ENCODE measurements at places on chromosomes 11 and 22.

DNA sequence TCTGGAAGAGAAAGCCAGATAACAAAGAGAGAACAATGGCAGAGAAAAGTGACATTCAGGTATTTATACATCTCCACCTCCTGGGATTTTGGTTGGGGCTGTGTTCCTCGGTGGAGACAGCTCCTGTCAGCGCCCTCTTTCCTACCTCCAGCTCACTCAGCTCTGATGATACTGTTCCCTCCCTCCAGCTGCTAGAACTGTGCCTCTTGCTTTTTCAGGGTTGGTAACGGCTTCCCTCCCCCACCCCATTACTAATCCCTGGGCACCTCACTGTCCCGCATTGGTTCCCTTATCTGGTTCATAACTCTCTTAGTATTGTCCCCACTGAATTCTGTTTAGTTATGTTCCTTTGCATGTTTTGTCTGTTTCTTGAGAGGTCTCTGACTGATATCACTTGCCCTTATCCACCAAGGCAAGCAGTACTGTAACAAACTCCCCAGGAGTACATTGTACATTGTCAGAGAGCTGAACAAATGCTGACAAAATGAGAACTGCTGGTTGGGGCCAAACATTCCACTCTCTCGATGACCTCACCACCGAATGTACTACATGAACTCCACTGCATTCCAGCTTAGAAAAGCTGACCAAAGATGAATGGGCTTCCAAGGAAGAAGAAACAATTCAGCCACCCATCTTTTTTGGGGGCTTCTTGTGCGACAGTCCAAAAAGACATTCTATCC is 5.7 kb upstream of the FBXO3 start:
- no peak for DNase-seq

DNA sequence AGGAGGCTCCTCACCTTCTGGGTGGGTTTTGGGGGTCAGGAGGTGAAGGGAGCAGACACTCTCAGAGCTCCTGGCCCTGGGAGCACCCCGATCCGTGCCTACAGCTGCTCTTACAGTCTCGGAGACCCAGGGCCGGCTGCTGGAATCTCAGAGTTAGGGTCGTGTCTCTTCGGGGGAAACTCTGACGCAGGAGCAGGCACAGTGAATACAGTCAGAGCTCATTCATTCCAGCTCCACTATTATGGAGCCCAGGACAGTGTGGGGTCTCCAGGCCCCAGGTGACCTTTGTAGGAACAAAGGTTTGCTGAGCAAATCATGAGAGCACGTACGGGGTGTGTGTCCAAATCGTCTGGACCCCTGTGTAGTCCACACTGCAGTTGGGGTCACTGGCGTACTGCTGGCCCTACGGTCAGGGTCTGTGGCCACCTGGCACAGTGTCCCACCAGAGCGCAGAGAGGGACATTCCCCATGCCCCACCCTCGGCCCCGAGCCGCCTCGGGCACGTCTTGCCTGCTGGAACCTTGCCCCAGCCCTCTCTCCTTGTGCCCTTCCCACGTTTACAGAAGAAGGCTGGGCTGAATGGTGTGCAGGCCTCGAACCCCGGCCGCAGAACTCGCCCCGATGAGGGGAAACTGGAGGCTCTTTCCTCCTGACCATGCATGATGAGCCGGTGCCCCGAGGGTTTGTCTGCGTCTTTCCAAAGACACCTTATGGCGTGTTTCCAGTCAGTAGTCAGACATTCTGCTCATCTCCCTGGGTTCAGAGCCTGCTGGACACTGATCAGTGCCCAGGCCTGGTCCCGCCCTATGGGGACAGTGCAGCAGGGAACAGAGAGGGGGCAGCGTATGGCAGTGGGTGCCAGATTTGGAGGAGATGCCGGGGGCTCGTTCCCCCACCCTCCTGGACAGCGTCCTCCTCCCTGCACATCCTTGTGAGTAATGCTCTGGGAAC is 1166.6 kb downstream of the BRD1 start:
- DNase-seq = no peak

DNA sequence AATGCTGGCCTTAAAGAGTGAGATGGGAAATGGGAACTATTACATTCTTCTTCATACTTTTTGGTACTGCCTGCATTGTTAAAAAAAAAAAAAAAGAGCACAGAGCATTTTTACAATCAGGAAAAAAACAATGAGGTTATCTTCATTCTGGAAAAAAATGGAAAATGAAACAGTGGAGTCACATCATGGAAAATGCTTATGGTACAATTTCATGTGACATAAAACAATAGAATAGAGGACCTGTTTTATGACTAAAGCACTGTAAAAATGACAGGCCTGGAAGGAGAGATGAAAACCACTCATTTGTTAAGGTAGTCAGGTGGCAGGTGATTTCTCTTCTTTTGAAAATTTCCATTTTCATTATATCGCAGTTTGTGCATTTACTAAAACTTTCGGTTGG is 75.0 kb downstream of the TIMP3 start:
- DNase-seq = no peak

DNA sequence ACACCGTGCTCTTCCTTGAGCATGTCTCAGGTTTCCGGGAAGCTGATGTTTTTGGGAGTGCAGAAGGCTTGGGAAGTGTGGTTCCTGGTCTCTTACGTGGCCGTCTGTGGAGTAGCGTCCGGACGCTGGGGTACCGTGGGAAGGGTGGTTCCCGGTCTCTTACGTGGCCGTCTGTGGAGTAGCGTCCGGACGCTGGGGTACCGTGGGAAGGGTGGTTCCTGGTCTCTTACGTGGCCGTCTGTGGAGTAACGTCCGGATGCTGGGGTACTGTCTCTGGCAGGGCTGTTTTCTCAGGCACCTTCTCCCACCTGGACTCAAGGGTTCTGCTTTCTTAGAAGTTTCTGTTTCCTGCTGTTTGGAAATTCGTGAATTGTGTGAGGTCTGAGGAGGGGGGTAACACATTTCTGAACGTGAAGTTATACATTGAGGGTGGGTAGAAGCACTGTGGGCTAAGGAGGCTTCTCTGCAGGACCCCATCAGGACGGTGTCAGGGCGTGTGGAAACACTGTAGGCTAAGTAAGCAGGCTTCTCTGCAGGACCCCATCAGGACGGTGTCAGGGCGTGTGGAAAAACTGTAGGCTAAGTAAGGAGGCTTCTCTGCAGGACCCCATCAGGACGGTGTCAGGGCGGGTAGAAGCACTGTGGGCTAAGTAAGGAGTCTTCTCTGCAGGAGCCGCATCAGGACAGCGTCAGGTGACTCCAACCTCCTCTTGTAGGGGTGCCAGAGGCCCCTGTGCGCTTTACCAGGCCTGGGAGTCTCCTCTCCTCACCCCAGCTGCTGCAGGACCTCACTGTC is 5.3 kb upstream of the IFITM3 start:
- no peak for DNase-seq

DNA sequence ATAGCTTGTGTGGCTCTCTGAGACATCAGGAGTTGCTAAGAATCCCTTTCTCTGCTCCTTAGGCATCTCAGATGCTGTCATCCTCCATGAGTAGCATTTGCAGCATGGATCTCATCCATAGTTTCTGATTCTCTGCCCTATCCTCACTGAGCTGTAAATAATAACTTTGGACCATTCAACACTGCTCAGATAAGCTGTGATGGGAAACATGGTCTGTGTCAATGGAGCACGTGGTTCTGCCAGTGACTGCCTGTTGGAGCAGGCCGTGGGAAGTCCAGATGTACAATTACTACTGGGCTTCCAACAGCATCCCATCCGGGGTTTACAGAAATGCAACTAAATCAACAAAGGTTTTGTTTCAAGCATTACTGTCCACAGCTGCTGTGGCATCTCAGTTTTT is 160.1 kb downstream of the OR4C45 start:
- no peak for DNase-seq

GRCh38 chr11:45982656-45983470 is 60.4 kb downstream of the LARGE2 start:
- no peak for DNase-seq

- DNase-seq = no peak
These were observed 1338.8 kb downstream of the BRD1 start for GRCh38 chr22:48488611-48489511.

DNA sequence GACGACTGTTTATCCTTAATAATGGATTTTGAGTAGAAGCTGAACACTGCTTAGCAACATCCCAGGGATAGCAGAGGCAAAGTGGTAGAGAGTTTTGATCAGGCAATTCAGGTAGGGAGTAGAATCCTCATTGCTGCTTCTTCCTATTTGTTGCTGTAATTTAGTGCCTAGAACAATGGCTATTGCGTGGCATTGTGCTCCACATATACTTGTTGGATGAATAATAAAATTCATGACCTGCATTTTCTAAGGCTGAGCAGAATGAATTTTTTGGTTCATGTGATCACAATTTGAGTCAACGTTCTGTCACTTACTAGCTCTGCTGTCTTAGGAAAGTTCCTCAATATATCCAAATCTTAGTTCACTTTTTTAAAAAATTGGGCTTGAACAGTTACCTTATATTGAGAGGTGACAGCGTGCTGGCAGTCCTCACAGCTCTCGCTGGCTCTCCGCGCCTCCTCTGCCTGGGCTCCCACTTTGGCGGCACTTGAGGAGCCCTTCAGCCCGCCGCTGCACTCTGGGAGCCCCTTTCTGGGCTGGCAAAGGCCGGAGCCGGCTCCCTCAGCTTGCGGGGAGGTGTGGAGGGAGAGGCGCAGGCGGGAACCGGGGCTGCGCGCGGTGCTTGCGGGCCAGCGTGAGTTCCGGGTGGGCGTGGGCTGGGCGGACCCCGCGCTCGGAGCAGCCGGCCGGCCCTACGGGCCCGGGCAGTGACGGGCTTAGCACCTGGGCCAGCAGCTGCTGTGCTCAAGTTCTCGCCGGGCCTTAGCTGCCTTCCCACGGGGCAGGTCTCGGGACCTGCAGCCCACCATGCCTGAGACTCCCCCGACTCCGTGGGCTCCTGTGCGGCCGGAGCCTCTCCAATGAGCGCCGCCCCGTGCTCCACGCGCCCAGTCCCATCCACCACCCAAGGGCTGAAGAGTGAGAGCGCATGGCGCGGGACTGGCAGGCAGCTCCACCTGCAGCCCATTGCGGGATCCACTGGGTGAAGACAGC is 350.6 kb downstream of the ETS1 start:
- DNase-seq = no peak

DNA sequence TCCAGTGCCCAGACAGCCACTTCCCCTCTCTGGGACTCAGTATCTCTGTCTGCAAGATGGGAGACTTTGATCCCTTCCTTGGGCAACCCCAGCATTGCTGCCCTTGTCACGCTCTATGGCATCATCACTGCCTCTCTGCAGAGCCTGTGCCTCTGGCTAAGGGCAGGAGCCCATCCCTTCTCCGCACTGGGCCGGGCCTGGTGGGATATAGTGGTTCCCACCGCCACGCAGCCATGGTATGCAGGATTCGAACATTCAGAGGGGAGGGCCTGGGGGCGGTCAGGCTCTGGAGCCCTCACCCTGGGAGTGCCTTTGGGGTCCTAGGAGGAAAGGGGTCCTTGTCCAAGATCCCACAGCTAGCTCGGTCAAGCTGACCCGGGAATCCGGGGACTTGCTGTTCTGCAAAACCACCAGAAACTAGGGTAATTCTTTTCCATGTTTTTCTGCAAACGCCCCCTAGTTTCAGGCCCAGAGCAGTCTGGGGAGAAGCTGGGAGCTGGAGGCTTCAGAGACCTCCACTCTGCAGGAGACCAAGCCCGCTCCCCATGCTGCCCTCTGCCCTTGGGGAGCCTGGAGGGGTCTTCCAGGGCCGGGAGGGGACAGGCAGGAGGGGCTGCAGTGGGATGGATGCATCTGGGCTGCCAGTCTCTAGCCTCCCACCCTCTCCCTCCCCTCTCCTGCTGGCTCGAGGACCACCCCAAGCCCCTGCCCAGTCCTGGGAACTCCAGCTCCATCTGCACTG is 24.4 kb upstream of the CBX7 start:
- no peak for DNase-seq

DNA sequence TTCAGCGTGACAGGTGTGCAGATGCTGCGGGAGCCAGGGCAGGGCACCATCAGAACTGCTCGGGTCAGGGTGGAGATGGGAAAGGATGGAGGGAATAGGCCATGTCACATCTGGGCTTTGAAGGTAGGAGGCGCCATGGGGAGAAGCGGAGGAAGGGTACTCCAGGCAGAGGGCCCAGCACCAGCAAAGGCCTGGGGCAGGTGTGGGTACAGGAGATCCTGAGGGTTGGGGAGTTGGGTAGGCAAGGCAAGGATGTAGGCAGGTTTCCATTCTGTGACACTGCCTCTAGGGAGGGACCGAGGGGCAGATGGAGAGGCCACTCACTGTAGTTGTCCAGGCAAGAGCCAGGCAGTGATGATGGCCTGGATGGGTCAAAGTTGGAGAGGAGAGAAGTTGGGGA is 8.5 kb downstream of the EMID1 start:
- DNase-seq = no peak

- no peak for DNase-seq
These were observed 94.2 kb upstream of the FAT3 start for GRCh38 chr11:92130421-92130831.

- no peak for DNase-seq
These were observed 5.7 kb downstream of the AMBRA1 start for GRCh38 chr11:46588131-46588530.

DNA sequence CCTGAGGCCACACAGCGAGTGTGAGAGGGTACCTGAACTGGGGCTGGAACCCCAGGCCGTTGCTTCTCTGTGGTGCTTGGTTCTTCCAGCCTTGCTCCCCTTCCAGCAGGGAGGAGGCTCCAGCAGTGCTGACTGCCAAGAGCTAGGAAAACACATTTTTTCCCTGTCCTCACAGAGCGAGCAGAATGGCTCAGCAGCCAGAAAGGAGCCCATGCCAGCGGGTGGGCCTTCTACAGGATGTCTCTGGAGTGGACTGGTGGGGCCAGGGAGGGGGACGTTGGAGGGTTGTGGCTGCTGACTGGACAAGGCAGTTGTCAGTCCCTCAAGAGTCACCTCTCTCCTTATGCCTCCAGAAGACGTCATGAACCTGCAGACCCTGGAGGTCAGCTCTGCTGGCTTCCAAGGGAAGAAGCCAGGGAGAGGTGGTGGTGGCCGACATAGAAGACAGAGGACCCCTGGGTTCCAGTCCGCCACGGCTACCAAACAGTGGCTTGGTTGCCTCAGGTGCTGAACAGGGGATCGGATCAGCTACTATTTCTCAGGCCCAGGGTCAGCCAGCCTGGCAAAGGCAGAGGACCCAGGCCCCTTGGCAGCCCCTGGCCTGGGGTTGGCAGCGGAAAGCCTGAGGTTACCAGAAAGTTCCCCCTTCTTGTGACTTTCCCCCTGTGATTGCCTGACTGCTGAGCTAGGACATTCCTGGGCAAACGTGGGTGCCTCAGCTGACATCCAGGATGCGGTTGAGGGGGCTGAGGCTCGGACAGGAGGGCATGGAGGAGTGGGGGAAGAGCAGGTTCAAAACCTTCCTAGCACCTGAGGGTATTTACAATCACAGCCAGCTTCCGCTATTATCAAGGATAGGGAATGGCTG is 3.7 kb downstream of the MAFF start:
- DNase-seq = no peak

DNA sequence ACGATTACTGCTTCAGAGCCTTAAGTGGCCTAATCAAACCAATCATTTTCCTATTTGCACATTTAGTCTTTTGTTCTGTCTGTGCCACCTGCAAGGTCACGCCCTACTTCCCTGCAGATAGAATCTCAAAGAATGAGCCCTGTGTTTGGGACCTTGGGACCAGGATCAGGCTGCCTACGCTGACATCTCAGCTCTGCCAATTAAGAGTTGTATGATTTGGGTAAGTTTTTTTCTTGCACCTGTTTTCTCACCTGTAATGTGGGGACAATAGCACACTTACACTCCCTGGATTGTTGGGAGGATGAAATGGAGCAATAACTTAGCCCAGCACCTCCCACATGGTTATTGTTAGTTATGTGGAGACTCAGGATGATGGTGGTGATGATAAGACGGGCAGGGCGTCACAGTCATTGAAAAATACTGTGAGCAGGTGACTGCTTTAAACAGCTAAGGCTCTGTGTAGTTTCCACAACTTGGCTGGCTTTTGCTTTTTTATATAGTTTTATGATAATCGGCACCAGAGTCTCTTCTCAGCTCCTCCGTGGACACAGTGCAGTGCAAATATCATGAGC is 155.0 kb downstream of the ADAMTS15 start:
- no peak for DNase-seq
